Astrocyte of the spinal cord (primary cell): ENCODE measurements at places on chromosomes 12 and 14.

DNA sequence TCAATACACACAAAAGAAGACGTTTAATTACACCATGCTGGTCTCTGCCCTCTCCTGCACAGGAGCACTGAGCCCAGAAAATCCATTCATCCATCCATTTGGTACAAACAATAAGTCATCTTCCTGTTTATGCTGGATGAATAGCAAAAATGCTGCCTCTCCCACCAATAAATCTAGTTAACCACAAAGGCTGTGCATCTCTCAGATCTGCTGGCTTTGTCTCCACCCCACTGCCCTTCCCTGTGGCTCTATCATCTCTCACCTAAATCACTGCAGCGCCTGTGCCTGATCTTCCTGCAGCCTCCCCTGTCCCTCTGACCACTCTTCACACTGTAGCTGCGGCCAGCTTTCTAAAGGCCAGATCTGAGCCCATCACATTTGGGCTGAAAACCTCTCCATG, 72.9 kb upstream of the DDX11 start:
- peak; percentile 38 for DNase-seq

DNA sequence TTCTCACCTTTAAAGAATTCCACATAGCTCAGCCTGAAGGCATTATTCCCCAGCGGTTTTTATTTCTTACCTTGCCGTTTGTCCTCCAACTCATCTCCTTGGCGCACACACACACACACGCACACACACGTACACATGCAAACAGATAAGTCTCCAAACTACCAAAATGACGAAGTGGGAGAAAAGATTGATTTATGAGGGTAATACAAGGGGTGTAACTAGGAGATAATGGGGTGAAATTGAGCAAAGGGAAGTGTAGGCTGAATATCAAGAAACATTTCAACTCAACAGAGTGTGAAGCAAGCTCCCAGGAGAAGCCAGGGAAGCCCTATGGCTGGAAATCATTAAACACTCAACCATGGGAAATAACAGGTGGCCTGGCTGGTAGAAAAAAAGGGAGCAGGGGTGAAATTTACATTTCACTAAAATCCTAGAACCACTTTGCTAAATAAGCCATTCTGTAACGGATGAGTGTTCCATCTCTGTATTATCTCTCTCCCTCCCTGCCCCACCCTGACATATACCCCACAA, 41.0 kb downstream of the GRIN2B start:
- DNase-seq: no peak

- DNase-seq: no peak
Observed at GRCh38 chr12:93352321-93352720, 25.4 kb upstream of the NUDT4 start.

DNA sequence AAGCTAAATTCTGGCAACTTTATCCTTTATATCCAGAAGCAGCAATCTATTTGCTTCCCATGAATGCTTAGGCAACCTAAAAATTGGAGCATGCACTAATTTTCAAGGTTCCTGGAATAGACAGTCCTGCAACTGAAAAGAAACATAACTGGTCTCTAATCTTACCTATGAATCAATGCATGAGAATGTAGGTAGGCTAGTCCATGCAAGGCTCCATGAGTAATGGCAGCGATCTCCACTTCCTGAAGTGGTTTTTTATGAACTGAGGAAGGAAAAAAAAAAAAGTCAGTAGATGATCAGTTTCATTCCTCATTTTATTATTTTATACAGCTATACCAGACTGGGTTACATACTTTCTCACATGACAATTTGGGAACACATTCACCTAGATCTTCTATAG, 102.0 kb downstream of the PEBP1 start:
- DNase-seq: peak; percentile 45

GRCh38 chr12:76768576-76768975, 4.7 kb downstream of the ZDHHC17 start:
- DNase-seq: no peak

GRCh38 chr12:33988913-33989312, 33.4 kb upstream of the ALG10 start:
- no peak for DNase-seq

DNA sequence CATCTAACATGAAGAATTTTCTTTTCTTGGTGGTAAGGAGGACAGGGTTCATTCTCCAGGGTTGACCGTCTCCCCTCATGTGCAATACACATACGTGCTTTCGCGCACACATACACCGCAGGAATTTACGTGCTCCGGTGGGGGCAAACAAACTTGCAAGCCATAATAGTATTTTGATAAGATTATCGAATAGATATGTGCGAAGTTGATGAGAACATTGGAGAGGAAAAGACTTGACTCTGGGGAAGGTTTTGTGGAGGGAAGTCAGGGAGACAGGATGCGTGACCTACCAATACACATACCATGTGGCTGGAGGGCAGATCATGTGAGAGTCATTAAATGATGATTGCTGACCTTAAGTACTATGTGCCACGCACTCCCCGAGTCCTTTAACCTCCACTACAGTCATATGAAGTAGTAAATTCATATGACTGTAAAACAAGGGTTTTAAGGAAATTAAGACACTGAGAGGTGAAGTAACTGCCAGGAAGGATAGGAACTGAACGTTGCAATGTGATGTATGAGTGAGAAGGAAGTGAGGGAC, 921 bp downstream of the RAD51B start:
- DNase-seq: no peak

DNA sequence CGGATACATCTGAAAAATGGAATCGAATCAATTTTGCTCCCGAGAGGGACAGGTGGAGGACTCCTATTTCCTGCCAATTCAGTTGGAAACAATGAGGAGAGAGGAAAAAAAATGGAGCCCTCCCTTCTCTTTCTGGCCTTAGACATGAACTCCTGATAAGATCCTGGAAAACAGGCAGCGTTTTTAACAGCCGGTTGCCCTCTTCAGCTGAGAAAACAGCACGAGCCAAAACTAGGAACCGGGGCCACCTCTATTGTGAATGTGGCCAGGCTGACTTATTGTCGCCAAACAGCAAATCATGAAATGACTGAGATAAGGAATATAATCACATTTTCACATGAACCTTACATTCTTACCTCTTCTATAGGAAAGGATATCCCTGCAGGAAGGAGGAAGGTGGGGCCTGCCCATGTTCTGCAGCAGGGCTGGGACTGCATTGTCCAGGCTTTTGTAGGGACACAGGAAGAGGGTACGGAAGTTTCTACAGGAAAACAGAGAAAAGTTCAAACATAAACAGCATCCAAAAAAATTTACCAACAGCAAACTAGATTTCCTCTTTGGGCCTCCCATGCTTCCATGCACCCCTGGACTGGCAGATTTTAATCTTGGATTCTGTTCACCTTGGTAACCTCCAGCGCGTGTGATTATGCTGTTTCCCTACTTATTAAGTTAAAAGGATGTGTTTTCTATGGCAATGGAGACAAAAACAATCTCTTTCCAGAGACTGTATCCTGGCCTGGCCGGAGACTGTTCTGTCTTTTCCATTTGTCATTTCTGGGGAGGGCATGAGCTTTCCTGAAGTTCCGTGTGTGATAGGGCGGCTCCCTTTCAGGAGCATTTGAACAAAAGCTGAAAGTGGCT, 29.0 kb upstream of the ELK3 start:
- no peak for DNase-seq

GRCh38 chr14:58151133-58152013, 640 bp downstream of the ARMH4 start:
- DNase-seq: peak; percentile 42

DNA sequence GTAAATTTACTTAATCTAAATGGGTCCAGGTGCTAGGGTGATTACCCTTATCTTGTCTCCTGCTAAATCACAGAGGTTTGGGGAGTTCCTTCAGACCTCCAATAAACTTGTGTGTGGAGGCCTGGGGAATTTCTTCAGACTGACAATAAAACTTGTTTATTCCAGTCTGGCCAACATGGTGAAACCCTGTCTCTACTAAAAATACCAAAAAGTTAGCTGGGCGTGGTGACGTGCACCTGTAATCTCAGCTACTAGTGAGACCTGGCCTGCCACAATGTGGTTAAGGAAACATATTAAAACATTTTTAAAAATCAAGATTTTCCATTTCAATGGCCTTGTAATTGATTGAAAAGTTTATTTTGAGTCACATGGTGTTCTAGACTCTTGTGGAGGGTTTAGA, 126.9 kb upstream of the FGD4 start:
- DNase-seq: no peak

GRCh38 chr12:117069926-117070900, 29.0 kb downstream of the TESC start:
- no peak for DNase-seq

GRCh38 chr12:113071135-113072112, 14.9 kb downstream of the DTX1 start:
- no peak for DNase-seq

GRCh38 chr12:92702754-92703679, at the start of gene PLEKHG7:
TSS of gene PLEKHG7 (plus strand) at chr12:92702989. CDS start at chr12:92706632, 3,643 bp downstream.
- DNase-seq: no peak

GRCh38 chr14:59776468-59776867, 94.1 kb downstream of the RTN1 start:
- no peak for DNase-seq

- no peak for DNase-seq
Observed at GRCh38 chr14:106530423-106531107, 1004.2 kb downstream of the TMEM121 start.

GRCh38 chr12:130816097-130816496, 23.0 kb downstream of the STX2 start:
- DNase-seq: no peak

DNA sequence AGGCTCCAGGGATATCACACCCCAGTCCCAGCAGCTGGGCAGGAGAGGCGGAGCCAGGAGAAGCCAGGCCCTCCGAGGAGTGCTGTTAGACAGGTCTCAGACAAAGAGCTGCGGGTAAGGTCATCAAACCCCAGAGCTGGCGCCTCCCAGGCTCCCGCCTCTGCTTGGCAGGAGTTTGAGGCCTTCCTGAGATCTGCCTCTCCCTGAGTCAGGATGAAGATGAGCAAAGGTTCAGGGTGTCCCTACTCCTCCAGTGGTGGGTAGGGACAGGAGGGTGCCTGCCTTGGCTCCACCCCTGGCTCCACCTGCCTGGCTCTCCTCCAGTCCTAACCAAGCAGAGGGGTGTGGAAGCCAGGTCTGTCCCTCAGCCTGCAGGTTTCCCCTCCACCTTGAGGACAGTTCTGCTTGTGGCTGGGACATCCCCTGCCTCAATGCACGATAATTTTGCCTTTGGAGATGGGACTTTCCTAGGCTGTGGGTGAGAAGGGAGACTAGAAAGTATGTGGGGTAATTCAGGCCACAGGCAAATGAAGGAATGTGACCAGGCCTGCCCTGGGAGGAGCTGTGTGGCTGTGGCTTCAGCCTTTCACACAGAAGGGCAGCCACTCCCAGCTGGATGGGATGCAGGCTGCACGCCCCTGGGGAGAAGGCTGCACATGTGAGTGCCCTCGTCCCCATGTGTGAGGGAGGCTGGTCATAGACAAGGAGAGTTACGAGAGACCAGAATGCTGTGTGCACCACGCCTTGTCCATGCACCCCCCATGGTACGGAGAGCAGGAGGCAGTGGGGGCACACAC, 2.2 kb downstream of the PLEKHG6 start:
- DNase-seq: no peak

GRCh38 chr14:105072381-105072861, 7.2 kb upstream of the GPR132 start:
- no peak for DNase-seq

DNA sequence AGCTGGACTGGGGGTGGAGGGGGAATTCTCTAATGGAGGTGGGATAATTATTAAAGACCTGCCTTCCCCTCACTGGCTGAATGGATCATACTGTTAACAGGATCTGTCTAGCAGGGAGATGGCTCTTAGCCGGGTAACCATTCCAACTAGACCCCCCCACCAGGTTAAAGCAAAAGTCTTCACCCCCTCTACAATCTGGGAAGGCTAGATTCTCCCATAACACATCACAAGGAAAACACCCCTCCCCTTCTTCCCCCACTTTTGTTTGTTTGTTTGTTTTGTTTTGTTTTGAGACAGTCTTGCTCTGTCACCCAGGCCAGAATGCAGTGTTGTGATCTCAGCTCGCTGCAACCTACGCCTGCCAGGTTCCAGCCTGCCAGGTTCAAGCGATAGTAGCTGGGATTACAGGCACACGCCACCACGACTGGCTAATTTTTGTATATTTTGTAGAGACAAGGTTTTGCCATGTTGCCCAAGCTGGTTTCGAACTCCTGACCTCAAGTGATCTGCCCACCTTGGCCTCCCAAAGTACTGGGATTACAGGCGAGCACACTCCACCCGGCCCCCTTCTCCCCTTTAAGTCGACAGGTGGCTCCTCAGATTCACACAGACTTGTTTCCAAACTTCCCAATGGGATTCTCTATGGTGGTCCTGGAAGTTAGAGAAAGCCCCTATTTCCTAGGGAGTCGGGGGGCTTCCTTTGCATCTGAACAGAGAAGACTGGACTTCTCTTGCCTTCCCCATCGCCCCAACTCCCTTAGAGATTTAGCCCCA, 3.5 kb upstream of the BAZ2A start:
- DNase-seq: no peak
